Right atrium auricular region (tissue), 2 donors: ENCODE measurements at places on chromosomes 6 and 20. TPM values are rescaled to one million over a fixed set of nuclear protein-coding genes. Genes with fewer than 3 reads are reported as not detected.

DNA sequence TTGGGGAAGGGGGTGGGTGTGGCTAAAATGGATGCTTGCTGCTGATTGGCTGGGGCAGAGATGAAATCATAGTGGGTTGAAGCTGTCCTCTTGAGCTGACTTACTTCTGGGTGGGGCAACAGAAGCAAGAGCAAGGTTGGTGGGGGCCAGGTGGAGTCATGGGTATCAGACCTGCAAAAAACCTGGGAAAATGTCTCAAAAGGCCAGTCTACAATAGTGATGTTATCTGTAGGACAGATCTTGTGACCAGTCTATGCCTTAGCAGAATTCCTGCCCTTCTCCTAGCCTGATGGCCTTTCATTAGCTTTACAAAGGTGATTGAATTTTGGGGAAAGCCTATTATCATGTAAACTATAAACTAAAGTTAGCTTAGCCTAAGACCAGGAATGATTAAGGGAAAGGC lies 945.7 kb downstream of the KIF16B start:
- no peak for DNase-seq

DNA sequence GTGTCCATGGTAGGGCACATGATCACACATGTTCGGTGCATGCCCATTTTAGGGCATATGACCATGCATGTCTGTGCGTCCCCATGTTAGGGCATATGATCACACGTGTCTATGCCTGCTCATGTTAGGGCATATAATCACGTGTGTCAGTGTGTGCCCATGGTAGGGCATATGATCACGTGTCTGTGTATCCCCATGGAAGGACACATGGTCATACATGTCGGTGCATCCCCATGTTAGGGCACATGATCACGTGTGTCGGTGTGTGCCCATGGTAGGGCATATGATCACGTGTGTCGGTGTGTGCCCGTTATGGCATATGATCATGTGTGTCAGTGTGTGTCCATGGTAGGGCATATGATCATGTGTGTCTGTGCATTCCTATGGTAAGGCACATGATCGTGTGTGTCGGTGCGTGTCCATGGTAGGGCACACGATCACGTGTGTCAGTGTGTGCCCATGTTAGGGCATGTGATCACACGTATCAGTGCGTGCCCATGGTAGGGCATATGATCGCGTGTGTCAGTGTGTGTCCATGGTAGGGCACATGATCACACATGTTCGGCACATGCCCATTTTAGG lies 30.6 kb downstream of the YTHDF1 start:
- no peak for DNase-seq

GRCh38 chr20:51228763-51229162 lies 205.9 kb upstream of the KCNG1 start:
- no peak for DNase-seq

- DNase-seq = no peak
Measured at GRCh38 chr6:104633125-104633524, 226.6 kb downstream of the HACE1 start.

The TPBG gene
- total RNA-seq = 16.7 TPM

DNA sequence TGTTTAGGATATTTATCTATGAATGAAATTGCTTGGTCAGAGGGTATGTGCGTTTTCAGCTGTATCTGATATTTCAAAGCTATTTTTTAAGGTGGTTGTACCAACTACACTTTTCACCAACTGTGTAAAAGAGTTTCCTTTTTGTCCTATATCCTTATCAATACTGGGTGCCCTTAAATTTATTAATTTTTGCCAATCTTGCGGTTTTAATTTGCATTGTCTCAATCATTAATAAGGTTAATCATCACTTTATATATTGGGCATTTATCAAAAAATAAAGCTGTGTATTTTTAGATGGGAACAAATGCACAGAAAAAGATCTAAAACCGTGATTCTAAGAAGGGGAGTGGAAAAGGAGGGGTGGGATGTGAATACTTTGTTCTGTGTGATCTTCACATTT lies 66.7 kb upstream of the SALL4 start:
- DNase-seq = no peak

GRCh38 chr6:125453516-125453915 lies 151.7 kb upstream of the HDDC2 start:
- DNase-seq = no peak

- DNase-seq = no peak
Measured at GRCh38 chr6:16759181-16759645, 2.0 kb downstream of the ATXN1 start.

DNA sequence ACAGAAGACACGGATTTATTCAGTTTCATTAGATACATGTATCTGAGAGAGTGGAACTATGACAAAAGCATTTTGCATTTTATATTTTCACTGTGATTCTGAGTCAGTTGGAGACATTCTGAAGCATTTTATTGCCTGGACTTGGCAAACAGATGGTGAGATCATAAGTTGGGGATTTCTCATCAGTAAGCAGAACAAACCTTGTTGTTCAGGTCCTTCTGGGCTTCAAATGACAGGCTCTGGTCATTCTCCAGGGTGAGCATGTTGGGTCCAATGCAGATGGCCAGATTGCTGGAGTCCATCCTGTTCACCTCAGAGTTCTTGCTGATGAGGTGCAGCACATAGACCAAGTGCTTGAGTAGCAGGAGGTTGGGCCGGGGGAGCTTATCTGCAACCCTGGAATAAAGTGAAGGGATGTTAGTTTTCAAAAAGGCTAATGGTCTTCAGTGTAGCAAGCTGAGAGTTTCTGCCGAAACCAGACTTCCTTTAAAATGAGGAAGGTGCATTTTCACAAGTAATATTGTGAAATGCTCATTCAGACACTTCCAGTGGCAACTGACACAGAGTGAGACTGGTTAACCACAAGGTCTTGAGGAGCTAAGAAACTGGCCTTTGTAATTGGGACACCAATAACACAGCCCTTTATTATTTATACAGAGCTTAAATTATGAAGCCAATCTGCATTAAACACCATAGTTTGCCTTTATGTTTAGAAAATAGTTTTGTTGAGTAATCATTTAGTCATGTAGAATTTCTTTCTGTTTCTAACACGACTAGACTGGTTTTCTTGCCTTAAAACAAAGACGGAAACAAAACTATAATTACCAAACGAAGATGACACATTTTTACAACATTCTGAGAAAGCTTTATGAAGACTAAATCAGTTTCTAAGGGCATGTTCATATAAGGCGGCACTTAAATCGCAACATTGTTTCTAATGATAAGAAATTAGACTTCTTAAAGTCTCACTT lies 5.6 kb downstream of the TAGAP start:
- DNase-seq = no peak

GRCh38 chr6:31378721-31379103 lies 21.7 kb upstream of the HLA-B start:
- no peak for DNase-seq

The TCP11 gene
- total RNA-seq = not detected

- no peak for DNase-seq
Measured at GRCh38 chr6:123575188-123575587, 61.6 kb downstream of the TRDN start.

DNA sequence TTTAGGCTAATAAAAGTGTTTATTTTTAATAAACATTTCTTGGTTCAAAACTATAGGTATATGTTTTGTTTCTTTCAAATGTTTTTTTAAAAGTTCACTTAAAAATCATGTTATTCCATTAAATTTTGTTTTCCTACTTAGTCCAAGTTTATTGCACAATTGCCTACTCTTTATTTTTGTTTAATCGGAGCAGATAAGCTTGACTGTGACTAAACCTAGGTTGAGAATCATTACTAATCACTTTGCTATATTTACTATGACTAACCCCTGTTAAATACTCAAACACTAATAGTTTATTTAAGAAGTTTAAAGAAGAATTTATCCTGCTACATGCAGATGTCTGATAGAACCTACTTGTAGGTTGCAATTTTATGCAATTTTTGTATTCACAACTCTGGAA lies 18.8 kb downstream of the MAP3K4 start:
- no peak for DNase-seq

DNA sequence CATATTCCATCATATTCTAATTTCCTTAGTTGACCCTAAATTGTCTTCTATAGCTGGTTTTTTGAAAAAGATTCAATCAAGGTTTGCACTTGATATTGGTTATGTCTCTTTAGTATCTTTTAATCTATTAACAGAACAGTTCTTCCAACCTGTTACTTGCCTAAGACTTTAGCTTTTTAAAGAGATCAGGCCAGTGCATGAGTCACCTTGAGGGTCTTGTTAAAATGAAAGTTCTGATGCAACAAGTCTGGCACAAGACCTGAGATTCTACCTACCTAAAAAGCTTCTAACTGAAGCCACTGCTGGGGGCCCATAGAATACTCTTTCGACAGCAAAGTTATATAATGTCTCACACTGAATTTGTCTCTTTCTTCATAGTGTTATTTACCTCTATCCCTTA lies 3.2 kb downstream of the USP45 start:
- no peak for DNase-seq

GRCh38 chr6:167836721-167837120 lies 10.0 kb downstream of the AFDN start:
- DNase-seq = no peak

DNA sequence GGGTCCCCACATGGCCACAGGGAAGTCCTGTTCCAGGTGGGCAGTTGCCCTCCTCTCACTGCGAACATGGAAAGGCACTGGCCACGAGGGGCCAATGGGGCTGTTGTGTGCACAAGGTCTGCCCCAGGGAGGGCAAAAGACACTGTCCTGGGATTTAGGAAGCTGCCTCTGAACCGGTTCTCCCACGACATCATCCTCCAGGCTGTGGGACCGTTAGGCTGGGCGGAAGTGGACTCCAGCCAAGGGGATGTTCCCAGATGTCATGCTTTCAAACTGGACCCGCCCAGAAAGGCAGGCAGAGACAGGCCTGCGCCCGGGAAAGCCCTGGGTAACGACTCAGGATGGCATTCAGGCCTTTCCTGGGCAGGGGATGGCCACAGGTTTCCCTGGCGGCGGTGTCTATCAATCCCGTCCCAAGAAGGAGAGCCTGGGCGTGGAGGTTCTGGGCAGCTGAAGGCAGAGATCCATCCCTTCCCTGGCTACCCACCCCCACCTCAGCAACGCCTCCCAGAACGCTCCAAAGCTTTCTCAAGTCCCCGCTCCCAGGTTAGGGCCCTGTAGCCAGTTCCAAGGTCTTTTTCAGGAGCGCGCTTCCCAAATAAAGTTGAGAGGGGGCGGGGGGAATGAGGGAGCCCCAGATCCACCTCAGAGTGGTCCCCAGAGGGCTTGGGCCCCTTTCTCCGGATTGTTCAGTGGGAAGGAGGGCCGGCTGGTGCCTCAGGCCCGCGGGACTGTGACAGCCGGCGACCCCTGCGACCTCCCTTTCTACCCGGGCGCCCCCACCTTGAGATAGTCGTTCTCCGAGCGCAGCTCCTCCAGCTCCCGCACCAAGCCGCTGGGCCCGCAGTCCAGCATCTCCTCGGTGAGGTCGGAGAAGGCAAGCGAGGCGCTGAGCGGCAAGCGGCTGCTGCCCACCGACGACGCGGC lies 13.8 kb upstream of the TLDC2 start:
- peak; percentile 93 for DNase-seq

DNA sequence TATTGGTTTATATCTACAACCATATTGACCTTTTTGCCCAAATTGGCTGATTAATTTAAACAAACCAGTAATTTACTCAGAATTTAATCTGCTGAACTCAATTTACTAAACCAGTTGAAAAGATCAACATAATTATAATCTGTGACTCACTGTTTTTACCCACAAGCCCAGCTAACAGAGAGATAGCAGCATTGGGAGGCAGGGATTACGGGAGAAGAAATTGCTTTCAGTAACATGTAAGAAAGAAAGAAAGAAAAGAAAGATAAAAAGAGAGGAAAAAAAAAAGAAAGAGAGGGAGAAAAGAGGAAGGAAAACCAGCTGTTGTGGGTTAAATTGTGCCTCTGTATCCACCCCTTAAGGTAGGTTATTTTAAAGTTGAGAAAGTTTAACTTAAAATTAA lies 13.3 kb upstream of the RHAG start:
- DNase-seq = no peak

The LPA gene
- total RNA-seq = not detected

DNA sequence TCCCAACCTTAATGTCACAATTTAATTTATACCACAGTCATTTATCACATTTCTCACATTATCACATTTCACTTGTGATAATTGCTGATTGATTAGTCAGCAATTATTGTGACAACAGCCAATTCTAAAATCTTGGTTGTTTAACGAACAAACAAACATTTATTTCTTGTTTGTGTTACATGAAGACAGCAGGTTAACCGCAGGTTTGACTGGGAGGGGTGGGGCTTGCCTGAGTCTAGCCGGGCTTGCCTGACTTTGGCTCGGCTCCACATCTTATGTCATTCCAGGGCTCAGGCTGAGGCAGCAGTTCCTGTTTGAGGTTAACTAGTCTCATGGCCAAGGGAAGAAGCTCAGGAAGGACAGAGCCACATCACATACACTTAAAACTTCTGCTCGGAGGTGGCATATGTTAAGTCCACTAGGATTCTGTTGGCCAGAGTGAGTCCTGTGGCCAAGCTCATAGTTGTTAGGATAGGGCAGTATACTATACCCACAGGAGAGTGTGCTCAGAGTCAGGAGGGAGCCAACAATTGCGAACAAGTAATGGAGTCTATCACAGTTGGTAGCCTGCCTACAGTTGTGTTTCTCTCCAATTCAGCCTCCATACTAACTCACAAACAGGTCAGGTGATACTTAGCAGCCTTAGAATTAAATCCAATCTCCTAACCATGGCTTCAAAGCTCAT lies 90.0 kb upstream of the IFNGR1 start:
- peak; percentile 76 for DNase-seq

The PDE10A gene
- 3.6 TPM for total RNA-seq

DNA sequence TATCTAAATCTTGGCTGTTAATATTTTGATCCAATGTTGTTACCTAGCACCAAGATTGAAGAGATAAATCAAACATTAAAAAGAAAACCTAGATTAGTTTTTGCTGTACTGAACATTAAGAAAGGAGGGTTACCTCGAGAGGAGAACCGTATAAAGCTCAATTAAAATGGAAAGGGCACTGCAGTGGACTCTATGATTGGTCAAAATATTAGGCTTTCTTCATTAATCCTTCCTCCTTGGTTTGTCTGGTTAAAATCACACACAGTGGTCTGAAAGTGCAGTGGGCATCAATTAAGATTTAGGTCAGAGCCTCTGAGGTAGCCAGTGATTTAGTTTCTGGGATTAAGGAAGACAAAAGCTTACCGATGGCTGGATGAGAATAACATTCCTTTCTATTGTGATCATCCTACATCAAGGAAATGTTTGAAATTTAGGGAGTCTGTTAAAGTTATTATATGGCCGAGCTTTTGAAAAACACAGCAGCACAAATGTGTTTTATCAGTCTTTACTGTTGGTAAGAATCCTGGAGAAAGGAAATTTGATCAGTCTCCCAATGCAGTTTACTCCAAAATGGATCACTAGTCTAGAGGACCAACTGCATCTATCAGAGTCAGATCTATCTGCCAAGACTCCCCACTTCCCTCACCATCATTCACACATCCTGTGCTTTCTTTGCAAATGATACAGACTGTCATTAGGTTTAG lies 134.6 kb upstream of the NEDD9 start:
- no peak for DNase-seq

- DNase-seq = no peak
Measured at GRCh38 chr20:63441136-63442099, 31.0 kb downstream of the KCNQ2 start.

The DEFB116 gene
- not detected for total RNA-seq

The SERPINB6 gene
- 184 TPM for total RNA-seq
